ENCODE measurements at places on chromosomes 7 and 10. TPM values are rescaled to one million over a fixed set of nuclear protein-coding genes. Genes with fewer than 3 reads are reported as not detected.
A peak's percentile ranks its signal among the peaks of the same experiment; 100 is the strongest.

- DNase-seq = peak; percentile 98
These were observed 96.5 kb downstream of the NRP1 start for GRCh38 chr10:33237736-33238624.

DNA sequence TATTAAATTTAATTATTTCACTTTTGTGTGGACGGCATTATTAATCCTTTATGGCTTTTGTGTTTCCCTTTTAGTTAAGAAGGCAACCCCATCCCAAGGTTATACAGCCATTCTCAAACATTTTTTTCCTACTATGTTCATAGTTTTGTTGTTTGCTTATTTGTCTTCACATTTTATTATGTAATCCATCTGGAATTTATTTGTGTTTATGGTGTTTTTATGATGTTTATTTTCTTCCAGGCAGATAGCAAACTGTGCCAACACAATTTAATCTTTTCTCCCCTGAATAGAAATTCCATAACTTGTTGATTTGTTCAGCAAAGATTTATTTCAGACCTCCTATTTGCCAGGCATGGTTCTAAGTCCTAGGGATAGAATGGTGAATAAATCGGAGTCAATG lies 42.9 kb downstream of the RAB18 start:
- DNase-seq = no peak

The HOGA1 gene
- 6.3 TPM for total RNA-seq

DNA sequence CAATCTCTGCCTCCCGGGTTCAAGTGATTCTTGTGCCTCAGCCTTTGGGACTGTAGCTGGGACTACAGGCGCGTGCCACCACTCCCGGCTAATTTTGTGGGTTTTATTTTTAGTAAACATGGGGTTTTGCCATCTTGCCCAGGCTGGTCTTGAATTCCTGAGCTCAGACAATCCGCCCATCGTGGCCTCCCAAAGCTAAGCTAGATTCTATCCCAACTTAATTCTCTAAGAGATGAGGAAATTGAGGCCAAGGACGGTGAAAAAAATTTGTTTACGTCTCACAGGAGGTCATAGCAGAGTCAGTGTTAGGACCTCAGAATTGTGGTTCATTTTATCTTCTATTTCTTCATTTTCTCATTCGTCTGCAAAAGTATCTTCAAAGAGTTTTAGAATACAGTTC lies 6.1 kb downstream of the CCAR1 start:
- DNase-seq = no peak

The BHLHA15 gene
- total RNA-seq = not detected

The SPDYE5 gene
- total RNA-seq = not detected

- DNase-seq = peak; percentile 38
These were observed 142.8 kb downstream of the DNAJC1 start for GRCh38 chr10:21860718-21861117.

DNA sequence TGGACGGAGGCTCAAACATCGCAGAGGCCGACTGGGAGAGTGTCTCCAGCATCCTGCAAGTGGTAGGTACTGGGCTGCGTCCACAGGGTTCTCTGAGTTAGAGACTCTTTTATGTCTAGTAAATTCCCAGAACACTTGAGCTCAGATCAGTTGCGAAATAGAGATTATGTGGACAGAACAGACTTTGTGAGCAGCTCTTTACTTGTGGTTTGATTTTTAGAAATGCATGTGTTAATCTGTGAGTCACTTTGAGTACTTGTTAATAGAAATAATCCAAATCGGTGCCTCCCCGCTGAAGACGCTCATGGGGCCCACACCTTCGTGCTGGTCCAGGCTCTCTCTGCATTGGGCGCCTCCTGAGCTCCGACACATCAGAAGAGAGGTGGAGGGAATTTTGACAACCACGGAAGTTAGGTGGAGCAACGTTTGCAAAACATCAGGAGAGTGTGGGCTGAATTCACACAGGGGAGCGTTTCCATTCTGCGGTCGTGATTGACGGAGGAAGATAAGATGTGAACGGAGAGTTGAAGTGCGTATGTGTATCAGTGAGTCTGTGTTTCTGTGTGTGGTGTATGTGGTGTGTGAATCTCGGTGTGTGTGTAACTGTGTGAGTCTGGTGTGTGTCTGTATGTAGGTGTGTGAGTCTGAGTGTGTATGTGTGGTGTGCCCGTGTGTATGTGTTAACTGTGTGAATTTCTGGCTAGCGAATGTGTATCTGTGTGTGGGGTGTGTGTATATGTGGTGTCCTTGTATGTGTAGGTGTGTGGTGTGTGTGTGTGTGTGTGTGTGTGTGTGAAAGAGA lies 32.1 kb downstream of the PFKP start:
- peak; percentile 50 for DNase-seq

- DNase-seq = no peak
These were observed 158.4 kb downstream of the BBS9 start for GRCh38 chr7:33287738-33288137.

- DNase-seq = no peak
These were observed 101.5 kb downstream of the ARHGAP22 start for GRCh38 chr10:48503293-48503911.
